ENCODE measurements at places on chromosomes 3 and 15.

DNA sequence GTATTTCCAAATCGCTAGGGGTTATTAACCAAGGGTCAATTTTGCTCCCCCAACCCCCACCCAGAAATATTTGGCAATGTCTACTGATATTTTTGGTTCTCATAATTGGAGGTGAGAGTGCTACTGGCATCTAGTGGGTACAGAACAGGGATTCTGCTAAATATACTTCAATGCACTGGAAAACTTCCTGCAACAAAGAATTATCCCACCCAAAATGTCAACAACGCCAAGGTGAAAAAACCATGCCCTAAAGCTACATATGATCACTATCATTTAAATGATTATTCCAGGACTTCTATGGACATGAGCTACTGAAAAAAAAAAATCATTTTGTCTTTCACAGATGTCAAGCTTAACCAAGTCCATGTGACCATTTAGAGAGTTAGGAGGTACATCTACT lies 867.9 kb downstream of the FHIT start:
- no peak for DNase-seq

DNA sequence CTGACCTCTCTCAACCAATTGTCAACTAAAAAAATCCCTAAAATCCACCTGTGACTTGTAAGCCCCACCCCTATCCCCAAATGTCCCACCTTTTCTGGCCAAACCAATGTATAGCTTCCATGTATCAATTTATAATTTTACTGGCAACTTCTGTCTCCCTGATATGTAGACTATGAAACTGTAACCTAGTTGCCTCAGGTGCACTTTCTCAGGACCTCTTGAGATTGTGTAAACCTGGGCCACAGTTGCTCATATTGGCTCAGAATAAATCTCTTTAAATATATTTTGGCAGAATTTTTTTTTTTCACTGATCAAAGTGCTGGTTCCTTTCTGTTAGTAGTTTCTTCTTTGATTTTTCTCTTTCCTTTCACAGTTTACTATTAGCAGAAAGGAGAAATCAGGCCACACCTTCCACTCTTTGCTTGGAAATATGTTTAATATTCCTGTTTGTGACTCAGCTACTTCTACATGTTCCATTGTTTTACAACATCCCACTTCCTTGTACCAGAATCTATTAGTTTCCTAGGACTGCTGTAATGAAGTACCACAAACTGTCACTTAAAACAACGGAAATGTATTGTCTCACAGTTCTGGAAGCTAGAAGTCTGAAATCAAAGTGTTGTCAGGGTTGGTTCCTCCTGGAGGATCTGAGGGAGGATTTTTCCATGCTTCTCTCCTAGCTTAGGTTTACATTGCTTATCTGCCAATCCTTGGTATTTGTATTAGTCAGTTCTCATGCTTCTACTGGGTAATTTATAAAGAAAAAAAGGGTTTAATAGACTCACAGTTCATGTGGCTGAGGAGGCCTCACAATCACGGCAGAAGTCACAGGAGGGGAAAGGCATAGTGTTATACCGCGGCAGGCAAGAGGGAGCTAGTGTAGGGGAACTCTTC lies 801.2 kb upstream of the ARPP21 start:
- no peak for DNase-seq

GRCh38 chr3:115624029-115624741 lies 875 bp downstream of the GAP43 start:
- DNase-seq = no peak

DNA sequence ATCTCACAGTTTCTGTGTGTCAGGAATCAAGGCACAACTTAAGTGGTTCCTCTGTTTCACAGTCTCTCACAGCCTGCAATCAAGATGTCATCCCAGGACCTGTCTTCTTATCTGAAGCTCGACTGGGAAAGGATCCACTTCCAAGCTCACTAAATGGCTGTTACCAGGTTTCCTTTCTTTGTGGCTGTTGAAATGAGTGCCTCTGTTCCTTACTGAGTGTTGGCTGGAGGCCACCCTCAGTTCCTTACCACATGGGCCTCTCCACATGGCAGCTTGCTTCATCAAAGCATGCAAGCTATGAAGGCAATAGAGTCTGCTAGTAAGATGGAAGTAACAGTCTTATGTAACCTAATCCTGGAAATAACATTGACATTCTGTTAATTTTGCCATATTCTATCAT lies 174.0 kb downstream of the ERC2 start:
- DNase-seq = no peak

All from SHP77 treated with DMSO at 0.1 percent for 48 hours (cell line).